ENCODE measurements at places on chromosomes 1 and 21.

DNA sequence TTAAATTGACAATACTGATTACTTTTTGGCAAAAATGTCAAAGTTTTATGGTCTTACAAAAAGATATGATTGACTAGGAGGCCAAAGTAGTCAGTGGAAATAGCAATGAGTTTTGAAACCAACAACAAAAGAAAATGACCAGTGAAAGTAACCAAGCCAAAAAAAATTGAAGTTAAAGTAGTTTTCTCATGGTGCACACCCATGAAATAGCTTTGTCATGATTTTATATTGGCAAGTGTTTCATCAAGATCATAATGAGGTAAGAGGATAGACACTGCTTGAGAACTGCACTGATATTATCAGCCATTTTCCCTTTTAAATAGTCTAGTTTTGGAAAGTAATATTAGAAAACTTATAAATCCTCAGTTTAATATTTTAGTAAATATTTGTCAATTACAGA lies 206.2 kb upstream of the ADAMTS5 start:
- no peak for DNase-seq

DNA sequence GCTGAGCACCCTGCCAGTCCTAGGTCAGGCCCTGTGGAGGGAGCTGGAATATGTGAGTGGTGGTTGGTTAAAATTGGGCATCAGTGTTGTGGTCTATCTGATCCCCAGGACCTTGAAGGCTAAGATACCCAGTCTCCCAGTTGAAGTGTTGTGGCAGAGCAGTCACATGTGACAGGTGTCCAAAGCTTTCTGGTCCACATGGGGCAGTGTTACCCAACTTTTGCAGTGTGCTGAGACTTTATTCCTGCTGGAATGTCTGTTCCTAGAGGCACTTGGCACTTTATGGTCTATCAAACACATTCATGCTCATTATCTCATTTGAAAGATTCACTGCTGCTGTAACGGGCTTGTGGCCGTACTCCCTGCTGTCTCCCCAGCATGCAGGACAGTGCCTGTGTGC lies 21.0 kb upstream of the LORICRIN start:
- DNase-seq = no peak

- no peak for DNase-seq
Measured at GRCh38 chr1:208089761-208090370, 154.3 kb downstream of the PLXNA2 start.

- no peak for DNase-seq
Measured at GRCh38 chr1:59691261-59691660, 123.5 kb upstream of the HOOK1 start.

- DNase-seq = no peak
Measured at GRCh38 chr1:235571482-235571881, 67.2 kb upstream of the B3GALNT2 start.

- no peak for DNase-seq
Measured at GRCh38 chr1:19138958-19139581, 71.0 kb downstream of the UBR4 start.

DNA sequence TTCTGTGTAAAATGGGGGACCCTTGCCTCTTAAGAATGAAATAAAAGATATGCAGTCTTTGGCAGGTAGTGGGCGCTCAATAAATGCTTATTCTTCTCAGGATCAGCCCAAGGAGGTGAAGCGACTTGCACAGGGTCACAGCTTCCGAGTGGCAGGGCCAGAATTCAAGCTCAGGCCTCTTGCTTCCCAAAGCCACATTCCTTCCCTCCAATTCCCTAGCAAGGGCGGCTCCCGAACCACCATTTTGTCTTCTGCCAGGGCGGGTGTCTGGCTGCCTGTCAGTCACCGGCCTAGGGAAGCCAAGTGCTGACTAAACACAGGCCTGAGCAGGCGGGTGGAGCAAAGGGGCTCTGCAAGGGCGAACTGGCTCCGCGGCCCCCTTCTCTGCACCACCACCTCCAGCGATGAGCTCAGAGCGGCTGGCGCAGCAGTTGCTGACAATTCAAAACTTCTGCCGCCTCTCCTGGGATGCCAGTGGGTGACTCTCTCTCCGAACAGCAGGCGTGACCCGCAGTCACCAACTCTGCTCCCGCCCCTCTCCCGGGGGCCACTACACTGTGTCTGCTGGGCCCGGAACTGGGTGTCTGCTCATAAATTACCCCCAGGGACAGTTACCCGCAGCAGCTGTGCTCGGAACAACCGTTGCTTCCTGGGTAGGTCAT lies 10.8 kb downstream of the GPR3 start:
- peak; percentile 83 for DNase-seq

DNA sequence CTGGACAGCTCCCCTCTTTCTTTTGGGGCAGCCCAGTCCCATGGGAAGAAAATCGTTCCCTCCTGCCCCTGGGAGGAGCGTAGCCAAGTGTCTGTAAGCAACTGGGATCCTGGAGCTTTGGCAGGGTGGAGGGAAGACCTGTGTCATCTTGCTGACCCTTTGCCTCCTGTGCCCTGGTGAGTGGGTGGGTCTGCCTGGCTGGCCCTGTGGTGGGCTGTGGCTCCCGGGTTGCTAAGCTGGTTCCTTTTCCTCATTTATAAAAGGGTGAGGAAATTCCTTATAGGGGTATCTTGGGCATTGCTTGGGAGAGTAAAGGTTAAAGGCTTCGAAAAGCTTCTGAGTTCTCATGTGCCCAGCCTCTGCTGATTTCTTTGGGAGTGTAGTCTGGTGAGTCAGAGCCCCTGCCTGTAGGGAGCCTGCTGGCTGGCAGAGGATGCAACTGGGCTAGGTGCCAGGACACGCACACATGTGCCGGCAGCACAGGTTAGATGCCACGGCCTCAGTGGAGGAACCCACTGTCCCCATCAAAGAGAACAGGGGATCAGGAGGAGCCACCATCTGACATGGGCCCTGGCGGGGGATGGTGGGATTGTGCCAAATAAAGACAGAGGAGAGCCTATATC lies 85.2 kb downstream of the ARHGEF10L start:
- DNase-seq = no peak

- no peak for DNase-seq
Measured at GRCh38 chr1:230128569-230129285, 61.7 kb downstream of the GALNT2 start.

GRCh38 chr21:27023186-27023585 lies 56.3 kb upstream of the ADAMTS5 start:
- no peak for DNase-seq

GRCh38 chr1:45843474-45843905 lies 40.1 kb downstream of the MAST2 start:
- peak; percentile 13 for DNase-seq

GRCh38 chr1:53576866-53577760 lies 117.9 kb downstream of the DMRTB1 start:
- DNase-seq = no peak

- no peak for DNase-seq
Measured at GRCh38 chr1:168079761-168080160, 57.0 kb downstream of the GPR161 start.

GRCh38 chr21:28828021-28828420 lies 164.7 kb downstream of the LTN1 start:
- DNase-seq = no peak

- no peak for DNase-seq
Measured at GRCh38 chr1:229411434-229412055, 22.3 kb downstream of the ACTA1 start.

GRCh38 chr1:8925960-8926359 lies 19.7 kb upstream of the CA6 start:
- no peak for DNase-seq

- no peak for DNase-seq
Measured at GRCh38 chr1:109269212-109269980, 13.5 kb downstream of the PSRC1 start.

DNA sequence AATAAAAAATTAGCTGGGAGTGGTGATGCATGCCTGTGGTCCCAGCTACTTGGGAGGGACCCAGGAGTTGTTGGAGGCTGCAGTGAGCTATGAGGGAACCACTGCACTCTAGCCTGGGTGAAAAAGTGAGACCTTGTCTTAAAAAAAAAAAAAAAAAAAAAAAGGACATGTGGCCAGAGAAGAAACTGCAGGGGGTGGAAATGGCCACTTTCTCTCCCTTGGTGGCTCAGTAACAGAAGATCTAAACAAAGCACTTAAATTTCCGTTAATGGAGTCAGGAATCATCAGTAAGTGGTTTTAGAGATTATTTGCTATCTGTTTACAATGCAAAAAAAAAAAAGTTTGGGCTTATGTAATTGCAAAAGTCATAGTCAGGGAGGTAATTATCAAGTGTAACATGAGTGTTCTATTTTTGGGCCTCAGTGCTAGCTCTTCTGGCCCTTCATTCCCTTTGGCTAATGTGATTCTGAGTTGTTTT lies 19.3 kb upstream of the OPRD1 start:
- DNase-seq = no peak

GRCh38 chr1:80523861-80524260 lies 1276.9 kb upstream of the ADGRL2 start:
- no peak for DNase-seq

DNA sequence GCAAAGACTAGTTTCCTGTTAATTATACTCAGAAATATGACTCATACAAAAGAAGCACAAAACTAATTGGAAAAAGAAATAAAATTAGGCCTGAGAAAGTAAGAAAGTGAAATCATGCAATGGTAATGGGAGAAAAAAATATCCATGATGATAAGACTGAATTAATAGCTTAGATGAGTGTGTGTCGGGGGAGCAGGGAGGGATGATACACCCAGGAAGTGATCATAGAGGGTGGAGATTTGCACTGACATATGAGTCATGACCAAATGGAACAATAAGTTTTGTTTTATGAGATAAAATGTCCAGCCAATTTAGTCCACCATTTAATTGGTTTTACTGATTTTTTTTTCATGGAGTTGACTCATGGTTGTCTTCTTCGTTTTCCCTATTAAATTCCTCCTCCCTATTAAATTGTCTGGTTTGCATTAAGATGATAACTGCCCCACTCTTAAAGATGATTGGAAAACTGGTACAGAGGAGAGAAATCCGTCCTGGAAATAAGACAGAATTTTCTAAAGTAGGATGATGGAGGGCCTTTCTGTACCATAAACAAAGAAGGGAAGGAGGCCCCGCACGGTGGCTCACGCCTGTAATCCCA lies 111.7 kb upstream of the KCNJ6 start:
- no peak for DNase-seq

DNA sequence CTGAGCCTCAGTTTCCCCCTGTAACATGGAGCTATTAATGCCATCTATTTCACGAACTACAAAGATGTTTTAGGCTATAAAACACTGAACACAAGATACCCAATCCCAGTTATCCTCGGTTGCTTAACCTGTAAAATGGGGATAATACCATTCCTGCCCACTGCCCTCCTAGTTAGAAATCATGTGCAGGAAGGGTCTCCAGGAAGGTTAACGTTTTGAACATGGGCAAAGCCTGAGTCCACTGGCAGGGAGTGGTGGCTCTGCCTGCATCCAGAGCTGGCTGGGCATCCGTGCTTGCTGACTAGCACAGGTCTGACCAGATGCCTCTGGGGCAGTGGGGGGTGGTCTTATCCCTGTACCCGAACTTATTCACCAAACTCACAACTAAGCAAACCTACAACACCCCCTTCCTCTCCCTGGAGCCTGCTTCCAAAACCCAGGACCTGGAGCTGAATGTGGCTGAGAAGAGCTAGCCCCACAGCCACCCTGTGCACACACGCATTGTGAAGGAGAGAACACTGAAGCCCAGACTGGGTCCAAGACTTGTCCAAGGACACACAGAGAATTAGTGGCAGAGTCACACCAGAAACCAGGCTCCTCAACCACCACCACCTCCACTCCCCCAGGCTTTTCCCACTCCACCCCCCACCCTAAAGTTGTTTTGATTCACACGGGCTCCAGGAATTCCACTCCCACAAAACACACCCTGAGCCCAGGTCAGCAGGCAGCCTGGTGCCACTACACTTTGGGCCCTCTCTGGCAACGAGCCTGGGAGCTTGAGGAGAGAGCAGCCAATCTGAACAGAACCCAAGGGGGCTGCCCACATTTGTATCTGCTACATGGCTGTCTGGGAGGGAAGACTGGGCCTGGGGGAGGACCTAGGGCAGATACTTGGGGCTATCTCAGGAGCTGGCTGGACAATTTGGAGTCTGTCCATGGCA lies 1.6 kb downstream of the E2F2 start:
- no peak for DNase-seq

GRCh38 chr1:83102630-83103071 lies 896.3 kb downstream of the TTLL7 start:
- no peak for DNase-seq

Measured in bone marrow (tissue), 2 donors.